Activated T-cell treated with anti-CD3 and anti-CD28 coated beads, Interleukin-2, amount 50 U/mL, for 24 hours (primary cell): ENCODE measurements at places on chromosomes 3 and 15.
A peak's percentile ranks its signal among the peaks of the same experiment; 100 is the strongest.

DNA sequence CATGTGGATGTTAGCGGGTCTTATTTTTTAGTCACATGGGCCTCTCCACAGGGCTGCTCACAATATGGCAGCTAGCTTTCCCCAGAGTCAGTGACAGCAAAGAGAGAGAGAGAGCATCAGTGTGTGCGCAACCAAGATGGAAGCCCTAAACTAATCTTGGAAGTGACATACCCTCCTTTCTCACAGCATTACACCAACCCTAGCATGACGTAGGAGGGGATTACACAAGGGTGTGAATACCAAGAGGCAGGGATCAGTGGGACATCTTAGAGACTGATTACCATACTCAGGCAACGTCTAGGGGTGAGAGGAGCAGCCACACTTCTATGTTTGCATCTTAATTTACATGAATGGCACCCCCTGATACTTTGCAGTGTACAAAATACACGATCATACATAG is 3.5 kb upstream of the UBE2E2 start:
- peaks cover 3% of the 10 kb centered on the region for H3K36me3 ChIP-seq
- no peak for DNase-seq
- peaks cover 31% of the 10 kb centered on the region for H3K27me3 ChIP-seq
- H3K27ac ChIP-seq = no peak overlapping the region

DNA sequence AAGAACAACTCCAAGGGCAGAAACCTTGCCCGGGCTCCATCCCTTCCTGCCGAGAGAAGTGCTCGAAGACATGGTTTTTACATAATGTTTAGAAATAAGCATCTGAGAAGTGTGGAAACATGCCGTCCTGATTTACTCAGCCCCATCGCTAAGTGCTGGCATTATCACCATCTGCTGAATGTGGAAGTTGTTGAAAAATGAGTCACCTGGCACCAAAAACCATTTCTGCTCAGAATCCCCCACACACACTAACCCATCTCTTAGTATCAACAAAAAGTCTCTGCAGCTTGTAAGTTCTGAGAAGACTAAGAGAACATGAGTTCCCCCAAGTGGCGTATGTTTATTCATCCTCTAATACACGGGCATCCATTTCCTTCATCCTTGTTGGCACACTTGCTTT is 51.0 kb upstream of the ARL8B start:
- no peak overlapping the region for H3K4me3 ChIP-seq
- H3K27ac ChIP-seq = no peak overlapping the region
- peaks cover 4% of the 10 kb centered on the region for H3K4me1 ChIP-seq
- no peaks in the 10 kb centered on the region for H3K36me3 ChIP-seq
- peaks cover 4% of the 10 kb centered on the region for H3K27me3 ChIP-seq

DNA sequence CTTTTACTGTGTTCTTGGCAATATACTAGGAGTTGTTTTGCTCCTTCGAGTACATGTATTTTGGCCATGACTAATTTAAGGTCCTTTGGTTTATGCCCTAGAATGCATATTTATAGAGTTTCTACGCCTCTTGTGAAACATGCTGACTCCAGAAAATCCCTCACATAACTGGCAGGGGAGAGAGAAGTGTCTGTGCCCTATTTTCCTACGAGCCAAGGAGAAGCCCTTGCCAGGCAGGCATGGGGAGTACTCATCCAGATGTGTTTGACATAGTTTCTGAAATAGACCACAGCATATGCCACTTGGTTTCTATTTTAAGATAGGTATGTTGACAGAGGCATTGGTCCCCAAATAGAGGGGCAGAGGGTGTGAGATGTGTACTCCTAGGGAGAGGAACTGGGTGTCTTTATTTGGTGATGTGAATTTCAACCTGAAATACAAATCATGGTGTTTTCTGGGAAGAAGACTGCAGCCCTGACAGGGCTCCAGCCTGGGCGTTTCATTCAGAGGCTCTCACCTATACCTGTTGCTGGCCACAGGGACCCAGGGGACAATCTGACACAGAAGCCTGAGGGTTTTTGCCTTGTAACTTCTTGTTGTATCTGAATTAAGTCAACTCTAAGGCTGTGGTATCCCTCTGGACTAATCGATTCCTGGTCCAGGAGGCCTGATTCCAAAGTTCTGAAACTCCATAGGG is 267.8 kb upstream of the C2CD4B start:
- H3K4me1 ChIP-seq = no peaks in the 10 kb centered on the region
- H3K27ac ChIP-seq = no peak overlapping the region
- H3K36me3 ChIP-seq = no peaks in the 10 kb centered on the region
- no peak overlapping the region for H3K4me3 ChIP-seq
- no peaks in the 10 kb centered on the region for H3K27me3 ChIP-seq

DNA sequence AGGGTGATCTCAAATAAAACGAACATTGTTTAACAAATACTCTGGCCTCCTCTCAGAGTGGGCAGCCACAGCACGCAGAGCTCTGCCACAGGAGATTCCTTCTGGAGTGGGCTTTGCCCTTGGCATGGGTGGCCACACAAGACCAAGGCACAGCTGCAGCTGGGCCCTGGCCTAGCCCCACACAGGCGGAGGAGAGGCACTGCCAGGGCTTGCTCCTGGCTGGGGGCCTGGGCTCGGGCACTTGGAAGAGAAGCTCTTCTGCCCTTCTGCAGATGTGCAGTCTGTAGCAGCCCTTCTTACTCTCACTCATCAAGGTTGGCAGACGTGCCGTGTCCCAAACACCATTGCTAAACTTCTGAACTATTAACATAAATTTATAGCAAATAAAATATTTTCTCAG is 67.2 kb downstream of the CRTC3 start:
- no peak overlapping the region for H3K4me3 ChIP-seq
- no peaks in the 10 kb centered on the region for H3K27me3 ChIP-seq
- no peak for DNase-seq
- peaks cover 88% of the 10 kb centered on the region for H3K4me1 ChIP-seq

DNA sequence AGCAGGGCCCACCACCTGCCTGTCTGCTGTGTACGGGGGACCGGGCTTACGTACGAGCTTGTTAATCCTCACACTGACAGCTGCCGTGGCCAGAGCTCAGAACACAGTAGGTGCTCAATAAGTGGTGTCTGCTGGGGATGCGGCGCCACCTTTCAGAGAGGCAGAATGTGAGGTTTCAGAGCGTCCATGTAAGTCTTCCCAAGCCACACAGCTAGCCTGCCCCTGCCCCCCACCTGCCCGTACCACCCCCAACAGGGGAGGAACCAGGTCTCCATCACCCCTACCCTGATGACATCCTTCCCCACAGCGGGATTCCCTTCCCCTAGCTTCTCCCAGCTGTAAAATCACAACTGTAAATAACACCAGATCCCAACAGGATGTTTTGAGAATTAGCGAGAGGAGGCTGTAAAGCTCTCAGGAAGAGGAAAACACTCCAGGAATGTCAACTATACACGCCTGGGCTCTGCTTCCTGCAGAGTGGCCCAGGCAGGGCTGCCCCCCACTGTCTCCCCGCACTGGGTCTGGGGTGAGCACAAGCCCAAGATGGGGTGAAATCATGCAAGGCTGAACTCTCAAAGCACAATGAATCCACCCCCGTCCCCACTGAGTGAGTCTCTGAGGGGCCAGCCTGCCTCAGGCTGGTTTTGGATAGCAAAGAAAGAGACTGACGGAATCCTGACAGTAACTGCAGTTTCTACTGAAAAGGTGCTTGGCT is 250.1 kb upstream of the LYSMD4 start:
- no peak for DNase-seq
- no peak overlapping the region for H3K27ac ChIP-seq
- H3K4me1 ChIP-seq = peaks cover 5% of the 10 kb centered on the region
- no peak overlapping the region for H3K4me3 ChIP-seq
- no peaks in the 10 kb centered on the region for H3K27me3 ChIP-seq
- H3K36me3 ChIP-seq = peaks cover 4% of the 10 kb centered on the region

DNA sequence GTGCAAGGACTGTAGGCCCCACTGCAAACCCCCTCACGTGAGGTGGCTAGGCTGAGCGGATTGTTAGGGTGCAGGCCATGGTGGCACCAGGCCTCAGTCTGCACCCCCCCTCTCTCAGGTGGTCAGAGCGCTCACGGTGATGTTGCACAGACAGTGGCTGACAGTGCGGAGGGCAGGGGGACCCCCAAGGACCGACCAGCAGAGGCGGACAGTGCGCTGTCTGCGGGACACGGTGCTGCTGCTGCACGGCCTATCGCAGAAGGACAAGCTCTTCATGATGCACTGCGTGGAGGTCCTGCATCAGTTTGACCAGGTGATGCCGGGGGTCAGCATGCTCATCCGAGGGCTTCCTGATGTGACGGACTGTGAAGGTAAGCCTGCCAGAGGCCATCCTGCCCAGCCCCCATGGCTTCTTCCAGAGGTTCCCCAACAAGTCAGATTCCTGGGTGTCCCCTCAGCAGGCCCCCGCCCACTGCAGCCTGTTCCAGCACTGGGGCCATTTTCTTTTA is 18.2 kb downstream of the ATRIP start:
- peaks cover 79% of the 10 kb centered on the region for H3K36me3 ChIP-seq
- no peaks in the 10 kb centered on the region for H3K27me3 ChIP-seq
- DNase-seq = no peak

GRCh38 chr3:29972320-29972993 is 633.9 kb upstream of the TGFBR2 start:
- H3K27ac ChIP-seq = no peak overlapping the region
- DNase-seq = no peak
- no peaks in the 10 kb centered on the region for H3K36me3 ChIP-seq
- no peaks in the 10 kb centered on the region for H3K4me1 ChIP-seq
- peaks cover 25% of the 10 kb centered on the region for H3K27me3 ChIP-seq

DNA sequence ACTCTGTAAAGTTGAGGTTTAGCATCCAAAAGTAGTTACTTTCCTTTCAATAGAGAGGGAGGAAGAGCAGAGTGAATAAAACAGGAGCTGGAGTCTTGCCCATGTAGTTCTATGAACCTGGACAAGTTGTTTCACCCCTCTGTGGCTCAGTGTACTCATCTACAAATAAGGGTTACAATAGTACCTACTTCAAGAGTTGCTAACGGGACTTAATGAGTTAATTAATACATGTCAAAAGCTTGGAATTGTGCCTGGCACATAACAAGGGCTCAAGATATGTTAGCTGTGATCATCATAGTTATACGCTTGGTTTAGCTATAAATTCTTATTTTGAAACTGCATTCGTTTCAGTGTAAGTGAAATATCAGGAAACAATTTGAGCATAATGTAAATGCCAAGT is 388.5 kb upstream of the THBS1 start:
- H3K4me3 ChIP-seq = no peak overlapping the region
- no peak overlapping the region for H3K27ac ChIP-seq
- no peak for DNase-seq
- no peaks in the 10 kb centered on the region for H3K36me3 ChIP-seq

DNA sequence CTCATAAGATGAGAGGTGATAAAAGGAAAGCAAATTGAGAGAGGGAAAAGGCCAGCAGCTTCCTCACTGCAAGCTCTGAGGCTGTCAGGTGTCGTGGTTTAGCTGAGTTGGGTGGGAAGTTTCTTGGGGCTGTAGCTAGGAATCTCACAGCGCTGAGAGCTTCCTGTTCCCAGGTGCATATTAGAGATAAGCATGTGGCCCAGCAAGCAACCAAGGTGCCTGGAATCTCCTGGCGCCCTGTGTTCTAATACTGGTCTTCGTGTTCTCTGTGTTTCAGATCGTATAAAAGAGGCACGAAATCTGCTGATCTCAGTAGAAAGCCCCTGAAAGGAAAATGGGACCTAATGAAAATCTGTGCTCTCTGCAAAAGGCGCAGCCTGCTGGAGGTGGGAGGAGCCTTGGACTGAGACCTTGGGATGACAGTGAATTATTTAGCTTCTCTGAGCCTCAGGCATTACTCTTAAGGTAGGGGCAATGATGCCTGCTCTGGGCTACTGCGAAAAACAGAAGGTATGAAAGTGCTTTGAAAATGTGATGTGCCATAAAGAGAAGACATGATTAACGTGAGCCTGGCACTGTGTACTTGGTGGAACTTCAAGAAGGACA is 499.9 kb downstream of the TBL1XR1 start:
- no peak overlapping the region for H3K27ac ChIP-seq
- peaks cover 2% of the 10 kb centered on the region for H3K4me1 ChIP-seq
- H3K27me3 ChIP-seq = peaks cover 9% of the 10 kb centered on the region
- H3K36me3 ChIP-seq = no peaks in the 10 kb centered on the region

DNA sequence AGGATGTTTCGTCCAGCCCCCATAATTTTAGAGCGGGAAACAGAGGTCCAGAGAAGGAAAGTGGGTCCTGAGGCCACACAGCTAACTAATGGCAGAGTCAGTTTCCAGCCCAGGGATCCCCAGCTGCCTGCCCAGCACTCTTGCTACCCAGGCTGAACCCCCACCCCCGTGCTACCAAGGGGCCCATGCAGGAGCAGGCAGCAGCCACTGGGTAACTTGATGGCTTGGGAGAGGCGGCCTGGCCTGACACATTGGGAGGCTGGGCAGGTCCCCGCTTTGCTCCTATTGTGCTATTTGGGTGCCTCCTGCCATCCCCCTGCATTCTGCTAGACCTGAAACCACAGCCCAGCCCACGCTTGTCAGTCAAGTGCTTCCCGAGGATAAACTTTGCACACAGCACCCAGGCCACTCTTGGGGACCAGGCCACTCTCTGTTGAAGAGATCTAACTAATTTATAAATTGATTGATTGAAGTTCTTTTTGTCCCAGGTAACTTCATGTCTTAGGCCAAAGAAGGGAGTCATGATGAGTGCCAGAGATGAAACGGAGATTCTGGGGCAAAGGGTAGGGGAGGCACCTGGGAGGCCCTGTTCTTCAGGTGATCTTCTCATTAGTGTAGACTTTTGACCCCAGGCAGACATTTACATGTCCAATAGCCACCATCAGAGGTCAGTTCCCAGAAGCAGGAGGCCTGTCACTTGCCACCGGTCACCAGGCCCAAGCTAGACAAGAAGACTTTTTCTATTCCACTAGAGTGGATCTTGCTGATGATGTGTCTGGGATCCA is 7.0 kb downstream of the PAK6 start:
- no peaks in the 10 kb centered on the region for H3K36me3 ChIP-seq
- H3K4me3 ChIP-seq = no peak overlapping the region
- H3K27me3 ChIP-seq = peaks cover 3% of the 10 kb centered on the region
- H3K4me1 ChIP-seq = no peaks in the 10 kb centered on the region
- DNase-seq = peak; percentile 22
- no peak overlapping the region for H3K27ac ChIP-seq

DNA sequence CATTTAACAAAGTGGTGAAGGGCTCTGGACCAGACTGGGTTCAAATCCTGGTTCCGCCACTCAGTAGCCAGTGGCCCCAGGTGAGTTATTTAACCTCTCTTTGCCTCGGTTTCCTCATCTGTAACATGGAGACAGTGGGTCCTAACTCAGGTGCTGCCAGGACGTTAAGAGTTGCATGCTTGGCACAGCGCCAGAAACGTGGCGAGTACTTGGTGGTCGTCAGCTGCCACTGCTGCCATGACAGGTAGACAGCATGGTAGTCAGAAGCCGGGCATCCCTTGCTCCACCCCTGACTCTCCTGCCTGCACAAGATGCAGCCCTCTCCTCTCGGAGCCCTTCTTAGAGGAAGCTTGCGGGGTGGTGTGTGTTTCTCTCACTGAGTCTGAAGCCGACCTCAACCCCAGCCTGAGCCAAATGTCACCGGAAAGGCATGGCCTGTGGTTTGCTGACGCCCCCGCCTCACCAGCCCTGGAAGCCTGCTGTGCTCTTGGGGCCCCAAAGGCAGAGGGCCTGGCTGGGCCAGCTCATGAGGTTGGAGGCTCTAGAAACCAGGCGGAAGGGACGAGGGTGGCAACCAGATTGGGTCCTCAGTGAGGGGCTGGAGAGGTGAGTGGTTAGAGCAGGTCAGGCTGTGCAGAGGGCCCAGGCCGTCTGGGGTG is 160.8 kb upstream of the TLE3 start:
- H3K27ac ChIP-seq = peak overlapping the region; percentile 50
- H3K4me3 ChIP-seq = peak overlapping the region; percentile 48
- H3K36me3 ChIP-seq = no peaks in the 10 kb centered on the region
- DNase-seq = peak; percentile 83

GRCh38 chr3:197204736-197205135 is 93.7 kb downstream of the DLG1 start:
- no peaks in the 10 kb centered on the region for H3K27me3 ChIP-seq
- DNase-seq = no peak
- no peak overlapping the region for H3K4me3 ChIP-seq
- no peak overlapping the region for H3K27ac ChIP-seq
